ENCODE measurements at places on chromosomes 7 and 10.

DNA sequence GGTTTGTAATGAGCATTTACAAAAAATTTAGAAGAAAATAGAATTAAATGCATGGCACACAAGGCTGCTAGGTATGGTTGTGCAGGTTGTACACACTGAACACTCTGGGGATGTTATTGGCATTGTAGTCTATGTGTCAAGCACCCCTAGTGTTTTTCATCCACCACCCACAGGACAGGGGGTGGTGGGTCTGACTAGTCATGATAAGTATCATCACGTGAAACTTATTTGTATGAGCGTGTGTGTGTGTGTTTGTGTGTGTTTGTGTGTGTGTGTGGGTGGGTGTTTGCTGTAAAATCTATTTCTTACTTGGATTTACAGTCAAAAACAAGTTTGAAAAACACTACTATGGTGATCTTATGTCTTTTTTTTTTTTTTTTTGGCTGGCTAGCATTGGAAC is 66.5 kb downstream of the MAP3K8 start:
- no peak for DNase-seq

DNA sequence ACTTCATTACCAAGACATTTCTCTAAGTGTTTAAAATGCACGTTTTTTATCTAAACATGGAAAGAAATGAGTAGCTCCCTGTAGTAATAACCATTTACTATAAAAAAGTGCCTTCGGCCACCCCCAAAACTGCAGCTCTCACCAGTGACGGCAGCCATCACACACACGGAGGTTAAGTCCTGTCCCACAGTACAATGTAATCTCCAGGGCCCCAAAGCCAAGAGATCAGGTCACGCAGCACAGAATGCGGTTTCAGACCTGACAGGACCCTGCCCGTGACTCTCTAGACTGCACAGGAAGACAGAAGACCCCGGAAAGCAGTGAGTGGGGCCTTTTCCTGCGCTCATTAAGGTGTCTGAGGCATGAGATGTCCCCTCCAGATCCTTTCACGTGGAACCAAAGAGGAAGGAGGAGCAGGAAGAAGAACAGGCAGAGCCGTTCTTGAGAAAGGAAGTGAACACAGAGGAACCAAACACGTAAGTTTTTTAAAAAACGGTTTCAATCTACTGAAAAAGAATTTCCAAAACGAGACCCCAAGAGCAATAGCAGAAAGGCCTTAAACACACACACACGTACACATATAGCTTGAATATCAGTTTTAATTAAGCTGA is 125.7 kb downstream of the ZMYND11 start:
- no peak for DNase-seq

- DNase-seq, result no peak
These were observed 33.2 kb downstream of the C7orf33 start for GRCh38 chr7:148623586-148624282.

GRCh38 chr10:97708976-97709946 is 4.3 kb upstream of the MARVELD1 start:
- DNase-seq, result peak; percentile 66

DNA sequence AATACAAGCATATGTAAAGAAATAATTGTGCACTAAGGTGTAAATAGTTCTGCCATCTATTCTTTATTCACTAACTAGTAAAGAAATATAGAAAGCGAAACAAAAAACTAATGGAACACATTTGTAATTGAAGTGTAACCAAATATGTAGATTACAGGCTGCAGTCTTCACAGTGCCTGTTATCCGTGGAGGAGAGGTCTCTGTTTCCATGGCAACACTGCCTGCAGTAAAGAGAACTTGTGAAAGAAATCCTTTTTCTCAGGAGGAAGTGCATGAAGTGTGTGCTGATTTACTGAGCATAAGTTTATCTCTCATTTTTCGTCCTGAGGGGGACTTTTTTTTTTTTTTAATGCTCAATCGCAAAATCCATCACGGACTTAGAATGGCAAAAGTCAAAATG is 102.5 kb downstream of the APBB1IP start:
- DNase-seq, result no peak

- no peak for DNase-seq
These were observed 84.5 kb downstream of the DIP2C start for GRCh38 chr10:604716-605631.

- DNase-seq, result no peak
These were observed 133.6 kb downstream of the PPP1R9A start for GRCh38 chr7:95041031-95041430.

DNA sequence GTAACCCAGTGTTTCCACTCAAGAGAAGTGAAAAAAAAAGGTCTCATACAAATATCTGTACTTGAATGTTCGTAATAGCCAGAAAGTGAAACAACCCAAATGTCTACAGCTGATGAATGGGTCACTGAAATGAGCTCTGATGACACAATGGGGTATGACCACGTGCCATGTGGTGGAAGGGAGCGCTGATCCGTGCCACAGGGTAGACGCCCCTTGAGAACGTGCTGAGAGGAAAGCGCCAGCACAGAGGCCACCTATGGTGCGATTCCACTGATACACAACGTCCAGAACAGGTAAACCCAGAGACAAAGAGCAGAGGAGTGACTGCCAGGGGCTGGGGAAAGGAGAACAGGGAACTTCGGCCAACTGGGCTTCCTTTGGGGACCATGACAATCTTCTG is 50.3 kb downstream of the MAD1L1 start:
- DNase-seq, result no peak

DNA sequence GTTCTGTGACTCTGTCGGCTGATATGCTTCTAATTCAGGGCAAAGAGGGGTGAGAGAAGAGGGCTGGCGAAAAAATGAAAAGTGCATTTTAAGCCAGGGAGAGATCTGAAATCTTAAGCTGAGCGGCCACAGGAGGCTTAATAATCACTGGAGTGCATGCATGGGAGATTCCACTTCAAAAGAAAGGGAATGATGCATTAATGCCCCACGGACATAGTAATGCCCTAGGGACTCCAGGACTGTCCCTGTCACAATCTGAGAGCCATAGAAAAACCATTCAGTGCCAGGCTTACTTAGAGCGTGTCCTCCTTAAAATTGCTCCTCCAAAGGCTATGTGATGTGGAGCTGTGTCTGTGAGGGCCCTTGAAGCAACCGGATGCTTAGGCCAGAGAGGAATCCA is 75.1 kb downstream of the NHLRC2 start:
- DNase-seq, result no peak

DNA sequence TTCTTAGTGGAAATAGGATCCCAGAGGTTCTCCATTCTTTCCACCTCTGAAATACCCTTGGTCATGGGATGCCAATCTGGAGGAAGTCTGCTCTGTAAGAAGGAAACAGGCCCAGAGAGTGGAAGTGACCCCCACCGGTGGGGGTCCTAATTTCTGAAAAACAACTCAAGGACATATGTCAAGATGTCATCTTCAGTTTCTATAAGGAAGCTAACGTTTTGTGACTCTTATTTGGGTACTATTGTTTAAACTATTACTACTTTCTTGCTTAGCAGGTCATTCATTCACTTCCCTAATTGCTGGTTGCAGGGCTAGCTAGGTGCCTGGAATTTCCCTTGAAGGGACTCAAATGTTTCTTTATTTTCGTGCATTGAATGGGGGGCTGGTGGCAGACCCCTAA is 1.9 kb upstream of the ZNF775 start:
- no peak for DNase-seq
